EL (cell line): ENCODE measurements at places on chromosomes 6 and 20.

DNA sequence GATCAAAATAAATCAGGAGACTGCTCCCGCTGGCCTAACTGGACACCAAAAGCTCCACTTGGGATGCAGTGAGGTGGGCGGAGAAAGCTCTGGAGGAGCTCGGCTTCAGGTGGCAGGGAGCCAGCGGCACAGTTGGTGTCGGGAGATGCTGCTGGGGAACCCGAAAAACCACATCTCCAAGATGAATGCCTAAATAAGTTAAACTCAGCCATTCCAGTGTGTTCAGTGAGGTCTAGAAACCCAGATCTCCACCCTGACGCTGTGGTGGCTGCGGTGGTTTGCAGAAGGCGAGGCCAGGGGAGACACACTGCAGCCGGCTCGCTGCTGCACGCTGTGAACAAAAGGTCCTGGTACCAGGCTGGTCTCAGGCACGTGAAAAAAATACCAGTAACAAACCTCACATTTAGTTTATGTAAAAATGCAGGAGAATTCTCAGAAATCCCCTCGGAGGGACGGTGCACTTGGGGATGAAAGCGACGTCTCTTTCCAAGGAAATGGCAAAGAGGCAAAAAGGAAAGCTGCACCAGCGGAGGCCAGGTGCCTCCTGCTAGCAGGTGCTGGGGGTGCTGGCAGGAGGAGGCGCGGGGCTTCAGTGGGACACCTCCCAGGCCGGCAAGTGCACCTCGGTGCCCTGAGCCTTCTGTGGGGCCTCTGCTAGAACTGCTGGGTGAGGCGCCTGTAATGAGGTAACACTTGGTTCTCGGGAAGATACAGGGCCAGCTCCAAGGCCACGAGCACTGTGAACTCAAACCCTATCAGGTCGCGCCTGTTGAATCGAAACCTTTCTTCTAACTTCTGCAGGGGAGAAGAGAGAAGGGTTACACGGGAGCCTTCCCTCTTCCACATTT lies 3.6 kb downstream of the RPS21 start:
- no peak for DNase-seq

DNA sequence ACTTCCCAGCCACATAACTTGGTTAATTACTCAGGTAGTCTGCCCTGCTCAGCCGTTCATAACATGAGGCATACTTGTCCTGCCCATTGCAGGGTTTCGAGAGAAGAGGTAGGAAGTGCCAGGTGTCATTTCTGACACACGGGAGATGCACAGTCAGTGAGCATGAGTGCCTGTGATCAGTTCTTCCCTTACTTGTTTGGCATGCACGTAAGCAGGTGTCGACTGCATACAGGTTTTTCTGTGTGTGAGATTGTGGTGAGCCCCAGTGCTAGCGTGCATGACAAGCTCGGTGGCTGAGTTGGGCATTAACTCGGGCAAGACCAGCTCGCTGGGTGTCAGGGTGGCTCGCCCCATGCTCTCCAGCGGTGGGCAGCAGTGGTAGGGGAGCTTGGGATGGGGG lies 51.2 kb upstream of the SLC22A1 start:
- DNase-seq, result no peak

DNA sequence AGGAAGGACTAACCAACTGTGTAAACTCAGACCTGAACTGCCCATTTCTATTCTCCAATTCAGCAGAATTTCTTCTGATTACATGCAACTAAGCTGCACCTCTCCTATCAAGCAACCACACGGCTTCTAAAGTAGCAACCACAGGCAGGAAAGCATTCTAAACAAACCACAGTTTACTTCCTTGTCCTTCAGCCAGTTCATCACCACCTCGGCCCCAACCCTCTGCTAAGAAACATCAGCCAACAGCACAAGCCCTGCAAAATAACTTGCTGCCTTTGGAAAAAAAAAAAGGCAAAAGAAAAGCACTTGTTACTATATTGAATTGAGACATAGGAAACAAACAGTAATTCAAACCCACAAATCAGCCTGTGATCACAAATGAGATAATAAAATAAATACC lies 140.3 kb downstream of the NFATC2 start:
- no peak for DNase-seq

- peak; percentile 76 for DNase-seq
Observed at GRCh38 chr6:112296122-112296521, 41.8 kb upstream of the LAMA4 start.

DNA sequence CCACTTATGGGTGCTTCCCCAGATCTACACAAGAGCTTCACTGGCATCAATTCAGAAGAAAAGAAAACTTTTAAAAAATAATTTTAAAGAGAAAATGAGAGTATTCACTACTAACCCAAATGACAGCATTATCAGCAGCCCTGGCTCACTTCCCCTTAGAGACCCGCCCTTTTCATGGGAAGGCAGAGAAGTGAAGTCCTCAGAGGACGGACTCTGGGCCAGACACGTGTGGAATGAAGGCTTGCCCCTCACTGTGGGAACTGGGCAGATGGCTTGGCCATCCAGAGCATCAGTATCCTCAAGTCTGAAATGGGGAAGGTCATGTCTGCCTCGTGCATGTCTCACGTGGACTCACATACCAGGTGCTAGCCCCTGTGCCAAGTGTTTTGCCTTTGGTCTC lies 63.5 kb downstream of the JAG1 start:
- no peak for DNase-seq

DNA sequence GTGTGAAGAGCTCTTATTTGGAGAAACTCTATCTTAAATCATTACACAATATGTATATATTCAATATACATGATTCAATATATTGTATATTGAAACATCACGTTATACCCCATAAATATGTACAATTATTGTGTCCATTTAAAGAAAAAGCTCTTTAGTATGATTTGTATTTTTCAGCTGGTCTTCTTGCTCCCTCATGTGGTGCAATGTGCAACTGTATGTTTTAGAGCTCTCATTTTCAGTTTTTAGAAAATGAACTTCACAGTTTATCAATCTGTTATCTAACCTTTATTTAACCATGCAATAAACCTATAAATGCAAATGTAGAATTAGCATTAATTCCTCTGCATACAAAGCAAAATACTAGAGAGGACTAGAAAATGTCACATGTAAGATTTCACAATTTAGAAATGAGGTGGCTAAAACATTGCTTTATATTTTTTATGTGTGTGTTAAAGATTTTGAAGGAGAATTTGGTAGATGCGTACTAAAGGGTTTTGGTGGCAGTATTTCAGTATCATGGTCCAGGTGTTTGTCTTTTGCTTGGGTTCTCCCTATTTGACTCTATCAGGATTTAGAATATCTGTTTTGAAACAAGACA lies 167.1 kb downstream of the PHF3 start:
- DNase-seq, result peak; percentile 11

DNA sequence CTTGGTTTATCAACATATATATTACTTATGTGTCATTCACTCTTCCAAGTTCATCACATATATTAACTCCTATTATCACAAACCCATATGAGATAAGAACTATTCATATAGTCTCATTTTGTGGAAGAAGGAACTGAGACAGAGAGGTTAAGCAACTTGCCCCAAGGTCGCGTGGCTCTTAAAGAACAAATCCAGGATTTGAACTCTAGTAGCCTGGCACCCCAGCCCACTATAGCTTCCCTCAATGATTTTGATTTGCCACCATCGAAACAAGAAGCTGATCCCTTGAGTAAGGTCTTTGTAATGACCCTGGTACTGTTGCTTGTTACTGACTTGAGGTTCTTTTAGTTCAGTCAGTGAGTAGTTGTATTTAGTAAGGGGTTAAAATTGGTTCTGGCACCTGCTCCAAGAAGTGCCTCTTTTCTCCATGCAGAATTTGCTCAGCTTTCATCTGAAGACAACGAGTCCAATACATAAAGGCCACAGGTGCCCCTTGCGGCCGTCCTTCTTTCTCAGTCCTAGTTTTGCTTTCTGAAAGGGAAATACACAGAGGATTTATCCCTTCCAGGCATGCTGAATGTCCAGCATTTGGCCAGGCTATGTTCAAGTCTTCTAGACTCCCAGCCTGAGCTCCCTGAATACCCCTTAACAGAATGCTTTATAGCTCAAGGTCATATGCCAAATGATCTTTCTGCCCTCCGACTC lies 253.0 kb downstream of the TBC1D7 start:
- DNase-seq, result no peak

DNA sequence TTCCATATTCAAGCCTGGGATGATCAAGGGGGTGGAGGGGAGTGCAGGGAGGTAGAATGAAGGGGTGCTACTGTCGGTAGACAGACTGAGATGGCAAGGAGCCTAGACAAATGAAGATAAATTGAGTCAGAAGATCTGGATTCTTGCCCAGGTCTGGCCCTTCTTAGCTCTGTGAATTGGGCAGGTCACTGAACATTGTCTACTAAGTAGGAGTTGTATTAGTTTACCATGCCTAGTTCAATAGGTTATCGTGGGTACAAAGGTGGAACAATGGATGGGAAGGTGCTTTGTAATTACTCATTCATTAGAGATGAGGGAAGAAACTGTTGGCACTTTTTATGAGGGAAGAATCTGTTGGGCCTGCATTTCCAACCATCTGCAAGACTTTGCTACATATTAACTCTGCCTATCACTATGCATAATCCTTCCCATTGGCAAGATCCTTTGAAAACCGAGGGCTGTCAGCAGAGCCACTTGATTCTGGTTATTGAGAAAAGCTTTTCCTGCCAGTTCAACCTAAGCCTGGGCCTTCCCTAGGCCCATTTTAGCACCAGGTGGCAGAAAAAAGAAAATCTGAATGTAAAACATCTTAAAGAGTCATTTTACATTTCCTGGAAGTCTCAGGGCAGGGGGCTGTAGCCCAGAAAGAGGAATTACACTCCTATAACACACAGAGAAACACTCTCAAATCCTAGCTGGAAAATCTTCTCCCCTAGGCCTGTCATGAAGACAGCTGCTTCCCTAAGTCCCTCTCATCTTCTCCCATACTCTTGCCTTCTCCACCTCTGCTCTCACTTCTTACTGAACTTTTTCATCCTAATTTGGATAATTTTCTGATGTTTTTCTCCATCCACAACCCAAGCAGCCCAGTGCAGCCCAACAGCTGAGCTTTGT lies 103.5 kb downstream of the CD24 start:
- DNase-seq, result peak; percentile 63
